ENCODE measurements at places on chromosomes 7 and 10.

GRCh38 chr10:36256166-36256565 lies 614.1 kb upstream of the FZD8 start:
- no peak for DNase-seq

DNA sequence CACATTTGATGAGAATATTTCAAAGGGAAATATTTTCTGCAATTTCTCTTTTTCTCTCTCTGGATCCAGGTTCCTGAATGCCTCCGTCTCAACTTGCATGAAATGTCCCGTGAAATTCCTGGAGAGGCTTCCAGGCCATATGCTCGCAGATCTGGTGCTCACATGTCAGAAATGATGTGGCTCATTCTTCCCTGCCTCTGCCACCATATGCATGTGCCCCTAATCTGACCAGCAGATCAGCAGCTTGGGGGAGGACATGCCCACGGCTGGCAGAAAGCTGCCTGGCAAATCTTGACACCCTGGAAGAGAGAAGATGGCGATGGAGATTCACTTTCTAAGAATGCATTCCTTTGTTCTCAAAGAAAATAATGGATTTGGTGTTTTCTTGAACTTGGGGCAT lies 490.7 kb downstream of the RPS24 start:
- no peak for DNase-seq

DNA sequence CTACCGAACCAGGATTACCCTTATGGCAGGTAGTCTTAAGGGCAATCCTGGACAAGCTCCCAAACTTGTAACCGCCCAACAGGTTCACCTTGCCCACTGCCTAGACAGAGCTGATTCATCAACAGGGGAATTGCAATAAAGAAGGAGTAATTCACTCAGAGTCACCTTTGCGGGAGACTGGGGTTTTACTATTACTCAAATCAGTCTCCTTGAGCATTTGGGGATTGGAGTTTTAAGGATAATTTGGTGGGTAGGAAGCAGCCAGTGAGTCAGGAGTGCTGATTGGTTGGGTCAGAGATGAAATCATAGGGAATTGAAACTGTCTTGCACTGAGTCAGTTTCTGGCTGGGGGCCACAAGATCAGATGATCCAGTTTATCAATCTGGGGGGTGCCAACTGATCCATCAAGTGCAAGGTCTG lies 25.3 kb downstream of the HK1 start:
- no peak for DNase-seq

- DNase-seq = no peak
These were observed 156.6 kb downstream of the SKIDA1 start for GRCh38 chr10:21368728-21369425.

DNA sequence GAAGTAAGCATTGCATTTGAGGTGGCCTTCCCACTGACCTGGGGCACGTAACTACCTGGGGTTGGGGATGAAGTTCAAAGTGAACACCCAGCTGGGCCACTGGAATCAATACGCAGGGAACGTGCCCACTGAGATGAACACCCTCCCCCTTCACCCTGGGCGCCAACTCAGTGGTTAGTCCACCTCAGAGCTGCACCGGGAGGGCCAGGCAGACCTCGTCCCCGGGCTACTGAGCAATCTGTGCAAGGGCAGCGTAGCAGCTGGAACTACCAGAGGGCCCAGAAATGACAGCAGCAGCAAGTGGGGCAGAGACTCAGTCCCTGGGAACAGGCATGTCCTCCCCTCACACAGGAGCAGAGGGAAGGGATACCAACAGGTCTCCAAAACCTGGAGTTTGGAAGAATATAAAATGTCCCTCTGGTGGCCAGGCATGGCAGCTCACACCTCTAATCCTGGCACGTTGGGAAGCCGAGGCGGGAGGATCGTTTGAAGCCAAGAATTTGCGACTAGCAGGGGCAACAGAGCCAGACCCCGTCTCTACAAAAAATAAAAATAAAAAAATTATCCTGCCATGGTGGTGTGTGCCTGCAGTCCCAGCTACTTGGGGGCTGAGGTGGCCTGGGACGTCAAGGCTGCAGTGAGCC lies 143.9 kb downstream of the SH3PXD2A start:
- DNase-seq = no peak

- no peak for DNase-seq
These were observed 35.6 kb upstream of the CNPY1 start for GRCh38 chr7:155581954-155582353.

GRCh38 chr7:128351296-128352152 lies 7.8 kb upstream of the RBM28 start:
- DNase-seq = no peak

DNA sequence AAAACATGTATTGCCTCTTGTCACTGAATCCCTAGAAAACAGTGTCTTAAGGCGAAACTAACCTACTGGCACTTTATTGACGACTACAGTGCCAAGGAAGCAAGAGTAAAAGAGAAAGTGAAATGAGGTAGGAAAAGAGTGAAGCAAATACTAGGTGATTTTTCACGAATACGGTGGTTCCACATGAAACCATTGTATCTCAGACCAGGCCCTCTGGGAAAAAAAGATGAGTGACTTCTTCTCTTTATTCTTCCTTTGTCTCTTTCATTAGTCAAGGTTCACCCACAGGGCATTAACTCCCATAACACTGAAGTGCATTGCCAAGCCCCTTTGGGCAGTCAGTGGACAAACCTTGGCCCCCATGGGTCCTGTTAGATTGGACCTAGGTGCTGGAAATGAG lies 16.2 kb upstream of the MACC1 start:
- DNase-seq = no peak

GRCh38 chr10:24118246-24118645 lies 90.7 kb upstream of the KIAA1217 start:
- no peak for DNase-seq

GRCh38 chr10:108639010-108639409 lies 1284.3 kb downstream of the XPNPEP1 start:
- no peak for DNase-seq

DNA sequence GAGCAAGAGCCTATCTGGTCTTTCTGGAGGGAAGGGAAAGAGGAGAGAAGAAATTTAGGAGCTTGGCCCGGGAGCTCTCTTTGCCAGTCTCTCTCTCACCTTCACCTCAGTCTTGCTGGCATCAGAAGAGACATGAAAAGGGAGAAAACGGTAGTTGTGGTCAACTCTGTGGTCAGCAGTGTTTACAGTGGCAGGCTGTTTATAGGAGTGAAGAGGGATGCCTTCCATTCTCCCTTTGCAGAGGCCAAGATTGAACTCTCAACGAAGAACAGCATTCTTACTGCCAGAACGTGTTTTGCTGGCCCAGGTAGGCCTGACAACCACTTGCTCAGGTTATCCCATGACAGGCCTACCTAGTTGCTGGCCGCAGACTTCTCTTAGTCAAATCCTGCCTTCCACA lies 133.3 kb downstream of the CCDC3 start:
- DNase-seq = no peak

- DNase-seq = no peak
These were observed 289.7 kb downstream of the PLXDC2 start for GRCh38 chr10:20105931-20106330.

GRCh38 chr10:123567984-123568739 lies 98.0 kb upstream of the GPR26 start:
- no peak for DNase-seq
